ENCODE measurements at places on chromosomes 6 and 20.

GRCh38 chr20:41003143-41003935 lies 25.3 kb upstream of the TOP1 start:
- DNase-seq, result peak; percentile 18

DNA sequence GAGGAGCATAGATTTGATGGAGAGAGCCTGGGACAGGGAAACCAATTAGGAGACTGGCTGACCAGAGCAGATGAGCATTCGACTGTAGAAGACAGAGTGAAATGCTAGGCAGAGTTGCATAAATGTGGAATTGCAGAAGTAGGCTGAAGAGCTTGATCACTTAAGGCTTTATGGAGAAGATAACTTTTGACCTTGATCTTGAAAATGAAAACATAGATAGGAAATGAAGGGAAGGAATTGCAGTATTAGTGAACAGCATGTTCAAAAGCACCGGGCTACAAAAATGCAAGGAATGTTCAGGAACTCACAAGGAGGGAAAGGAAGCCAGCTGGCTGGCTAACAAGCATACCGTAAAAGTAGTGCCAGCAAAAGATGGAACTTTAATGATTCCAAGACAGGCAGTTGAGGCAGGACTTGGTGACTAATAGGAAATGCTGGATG lies 20.5 kb upstream of the LTV1 start:
- DNase-seq, result no peak

GRCh38 chr6:106272287-106272686 lies 53.3 kb downstream of the ATG5 start:
- DNase-seq, result no peak

GRCh38 chr6:38725414-38726183 lies 10.5 kb downstream of the DNAH8 start:
- no peak for DNase-seq

DNA sequence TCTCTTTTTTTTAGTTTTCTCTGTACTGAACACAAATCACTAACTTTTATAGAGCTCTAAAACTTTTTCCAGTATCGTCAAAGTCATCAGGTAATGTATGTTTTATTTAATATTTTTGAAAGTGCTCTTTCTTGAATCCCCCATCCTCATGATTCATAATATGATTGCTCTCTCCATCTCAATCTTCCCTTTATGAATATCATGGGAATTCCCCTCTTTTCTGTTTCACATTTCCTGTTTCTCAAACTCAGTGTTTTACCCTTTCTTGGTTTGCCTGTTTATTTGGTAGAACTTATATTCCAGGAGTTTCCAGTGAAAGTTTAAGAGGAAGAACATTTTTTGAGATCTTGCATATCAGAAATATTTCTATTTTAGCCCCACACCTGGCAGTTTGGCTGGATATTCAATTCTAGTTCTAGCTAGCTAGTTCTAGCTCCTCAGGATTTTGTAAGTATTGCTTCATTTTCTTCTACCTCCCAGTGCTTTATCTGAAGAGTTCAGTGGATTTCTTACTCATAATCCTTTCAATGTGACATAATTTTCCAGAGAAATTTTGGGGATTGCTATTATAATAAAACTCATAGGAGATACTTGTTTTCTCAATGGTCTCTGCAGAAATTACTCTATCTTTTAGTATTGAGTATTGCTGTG lies 6.1 kb upstream of the C6orf58 start:
- no peak for DNase-seq

DNA sequence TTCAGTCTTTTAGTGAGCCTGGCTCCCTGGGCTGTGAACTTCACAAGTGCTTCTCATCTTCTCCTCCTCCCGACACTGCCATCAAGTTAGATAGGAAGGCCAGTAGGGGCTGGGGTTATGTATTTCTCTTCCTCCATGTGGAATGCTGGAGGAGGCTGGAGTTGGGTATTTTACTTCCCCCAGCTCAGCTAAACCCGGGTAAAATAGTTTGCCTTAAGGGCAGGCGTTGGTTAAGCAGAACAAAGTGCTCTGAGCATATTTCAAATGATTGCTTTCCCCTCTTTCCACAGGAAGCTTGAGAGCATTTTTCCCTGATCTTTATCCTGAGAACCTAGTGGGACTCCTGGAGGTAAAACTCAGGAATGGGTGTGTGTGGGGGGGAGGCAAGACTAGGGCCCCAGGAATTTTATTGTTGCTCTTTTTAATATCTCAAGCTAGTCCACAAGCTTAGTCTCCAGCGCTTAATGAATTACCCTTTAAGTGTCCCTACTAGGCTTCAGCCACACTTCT lies 16.9 kb upstream of the SUPT3H start:
- no peak for DNase-seq

DNA sequence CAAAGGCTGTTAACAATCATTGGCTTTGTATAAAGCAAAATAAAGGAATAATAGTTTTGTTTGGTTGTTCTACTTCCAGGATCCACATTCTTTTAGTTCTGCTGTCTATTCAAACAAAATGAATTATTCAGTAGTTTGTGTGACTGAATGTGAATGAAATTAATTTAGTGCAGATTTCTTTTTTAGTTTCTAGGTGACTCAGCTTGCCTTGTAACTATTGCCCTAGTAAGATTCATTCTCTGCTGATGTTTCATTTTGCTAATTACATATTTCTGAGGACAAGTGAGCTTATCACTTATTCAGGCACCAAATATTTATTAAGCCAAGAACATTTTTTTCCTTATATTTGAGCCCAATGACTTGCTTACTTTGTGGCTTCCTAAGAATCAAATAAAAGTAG lies 46.5 kb upstream of the RIPOR2 start:
- DNase-seq, result no peak

DNA sequence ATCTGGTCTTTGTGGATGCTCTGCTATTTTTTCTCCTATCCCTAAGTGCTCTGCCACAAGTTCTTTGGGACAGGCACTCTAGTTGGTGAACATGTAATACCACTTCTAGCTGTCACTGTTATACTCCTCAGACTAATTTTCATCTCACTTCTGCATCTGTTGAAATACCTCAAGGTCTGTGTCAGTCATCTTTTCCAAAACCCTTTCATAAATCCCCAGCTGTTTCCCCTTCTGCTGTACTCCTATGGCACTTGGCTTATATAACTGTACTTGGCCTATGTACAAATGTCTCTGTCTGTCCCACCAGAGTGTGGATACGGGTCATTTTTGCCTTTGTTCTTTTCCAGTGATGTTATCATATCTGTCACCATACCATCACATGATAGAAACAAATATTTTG lies 124.2 kb downstream of the FHL5 start:
- no peak for DNase-seq

- DNase-seq, result no peak
Observed at GRCh38 chr6:67883500-67884366, 751.3 kb upstream of the ADGRB3 start.

- no peak for DNase-seq
Observed at GRCh38 chr20:25147716-25148115, 47.8 kb upstream of the ENTPD6 start.

DNA sequence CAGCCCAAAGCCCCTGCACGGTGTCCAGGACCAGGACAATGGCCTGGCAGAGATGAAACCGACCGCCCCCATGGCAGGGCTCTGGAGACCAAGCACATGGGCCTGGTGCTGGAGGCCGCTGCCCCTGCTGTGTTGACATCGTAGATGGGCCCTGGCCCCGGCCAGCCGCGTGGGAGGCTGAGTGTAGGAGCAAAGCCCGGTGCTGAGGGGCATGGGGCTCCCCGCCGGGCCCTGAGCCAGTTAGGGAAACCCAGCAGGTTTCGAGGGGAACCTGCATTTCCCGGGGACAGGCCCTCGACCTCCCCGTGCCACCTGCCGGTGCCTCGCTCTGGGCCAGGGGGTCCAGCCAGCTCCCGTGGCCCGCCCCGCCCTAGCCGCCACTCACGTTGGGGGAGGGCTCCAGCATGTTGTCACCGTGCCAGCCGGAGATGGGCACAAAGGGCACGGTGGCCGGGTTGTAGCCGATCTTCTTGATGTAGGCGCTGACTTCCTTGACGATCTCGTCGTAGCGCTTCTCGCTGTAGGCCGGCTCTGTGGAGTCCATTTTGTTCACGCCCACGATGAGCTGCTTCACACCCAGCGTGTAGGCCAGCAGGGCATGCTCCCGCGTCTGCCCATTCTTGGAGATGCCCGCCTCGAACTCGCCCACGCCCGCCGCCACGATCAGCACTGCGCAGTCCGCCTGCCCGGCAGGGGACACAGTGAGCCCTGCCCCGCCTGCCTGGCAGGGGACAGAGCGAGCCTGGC lies 4.3 kb downstream of the EEF1A2 start:
- DNase-seq, result no peak

GRCh38 chr6:30781743-30782424 lies 37.5 kb upstream of the IER3 start:
- no peak for DNase-seq

DNA sequence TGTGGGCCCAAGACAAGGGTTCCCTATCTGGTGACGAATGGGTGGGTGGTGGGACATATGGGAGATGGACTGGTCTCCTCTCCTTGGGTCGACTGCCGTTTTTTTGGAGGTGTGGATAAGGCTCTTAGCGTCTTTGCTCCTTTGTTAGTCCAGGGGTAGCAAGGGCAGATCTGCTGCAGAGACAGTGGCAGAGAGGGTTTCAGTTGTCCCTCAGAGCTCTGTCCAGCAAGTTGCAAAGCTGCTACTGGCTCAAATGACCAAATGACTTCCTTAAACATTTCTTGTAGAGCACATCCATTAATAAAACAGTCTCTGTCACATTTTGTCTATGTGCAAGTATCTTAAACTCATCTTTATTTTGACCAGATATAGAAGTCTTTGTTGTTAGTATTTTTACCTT lies 508.0 kb upstream of the ADGRB3 start:
- DNase-seq, result no peak

DNA sequence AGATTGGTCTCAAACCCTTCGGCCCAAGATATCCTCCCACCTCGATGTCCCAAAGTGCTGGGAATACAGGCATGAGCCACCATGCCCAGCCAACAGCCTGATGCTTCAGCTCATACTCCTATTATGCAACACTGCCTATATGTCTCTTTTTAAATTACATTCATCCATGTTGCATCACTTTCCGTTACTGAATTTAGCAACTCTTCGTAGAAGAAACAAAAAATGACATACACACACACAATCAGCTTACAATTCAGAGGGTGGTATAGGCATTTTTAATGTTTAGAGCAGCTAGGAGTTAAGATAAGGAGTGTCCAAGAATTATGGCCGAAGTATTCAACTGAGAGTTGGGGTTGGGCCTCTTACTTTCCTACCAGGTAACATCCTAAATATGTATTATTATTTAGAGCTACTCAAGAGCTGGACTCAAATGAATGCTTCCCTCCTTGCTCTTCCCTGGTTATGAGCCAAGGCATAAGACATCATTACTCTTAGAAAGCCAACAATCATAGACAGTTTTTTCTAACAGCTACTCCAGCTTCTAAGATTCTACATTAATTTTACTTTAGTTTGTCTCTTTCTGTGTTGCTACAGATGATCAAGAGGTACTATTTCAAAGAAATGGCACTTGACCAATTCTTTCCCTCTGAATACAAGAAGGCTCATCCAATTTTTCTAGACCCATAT lies 62.0 kb upstream of the BMP5 start:
- DNase-seq, result no peak

DNA sequence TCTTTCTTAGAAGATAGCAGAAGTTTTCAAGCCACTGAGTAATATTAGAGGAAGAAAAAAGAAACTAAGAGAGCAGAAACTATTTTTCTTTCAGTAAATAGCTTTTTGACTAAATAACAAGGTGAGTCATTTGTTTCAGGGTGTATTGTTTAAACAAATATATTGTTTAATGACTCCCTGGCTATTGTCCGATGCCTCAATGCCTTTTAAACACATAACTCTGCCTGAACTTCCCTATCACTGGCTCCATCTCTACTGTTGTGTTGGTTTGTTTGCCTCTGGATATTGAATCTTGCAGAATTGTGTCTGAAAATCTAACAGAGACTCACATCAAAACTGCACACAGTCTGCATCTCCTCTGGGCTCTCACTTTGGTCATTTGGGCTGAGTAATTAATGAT lies 19.6 kb upstream of the CLIC5 start:
- DNase-seq, result no peak

DNA sequence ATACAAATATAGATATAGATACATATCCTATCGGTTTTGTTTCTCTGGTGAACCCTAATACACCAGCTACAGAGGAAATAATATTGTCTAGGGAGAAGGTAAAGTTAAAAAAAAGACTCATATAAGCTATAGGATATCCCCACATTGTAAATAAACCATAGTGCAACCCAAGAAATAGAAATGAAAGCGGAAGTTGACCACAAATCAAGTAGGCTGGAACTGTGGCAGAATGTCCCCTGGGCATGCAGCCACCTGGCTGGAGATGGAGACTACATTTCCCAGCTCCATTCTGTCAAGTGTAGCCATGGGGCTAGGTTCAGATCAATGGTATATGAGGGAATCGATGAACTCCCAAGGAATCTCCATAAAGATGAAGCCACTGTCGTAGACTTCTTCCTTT lies 70.1 kb upstream of the RPS6KA2 start:
- DNase-seq, result no peak

DNA sequence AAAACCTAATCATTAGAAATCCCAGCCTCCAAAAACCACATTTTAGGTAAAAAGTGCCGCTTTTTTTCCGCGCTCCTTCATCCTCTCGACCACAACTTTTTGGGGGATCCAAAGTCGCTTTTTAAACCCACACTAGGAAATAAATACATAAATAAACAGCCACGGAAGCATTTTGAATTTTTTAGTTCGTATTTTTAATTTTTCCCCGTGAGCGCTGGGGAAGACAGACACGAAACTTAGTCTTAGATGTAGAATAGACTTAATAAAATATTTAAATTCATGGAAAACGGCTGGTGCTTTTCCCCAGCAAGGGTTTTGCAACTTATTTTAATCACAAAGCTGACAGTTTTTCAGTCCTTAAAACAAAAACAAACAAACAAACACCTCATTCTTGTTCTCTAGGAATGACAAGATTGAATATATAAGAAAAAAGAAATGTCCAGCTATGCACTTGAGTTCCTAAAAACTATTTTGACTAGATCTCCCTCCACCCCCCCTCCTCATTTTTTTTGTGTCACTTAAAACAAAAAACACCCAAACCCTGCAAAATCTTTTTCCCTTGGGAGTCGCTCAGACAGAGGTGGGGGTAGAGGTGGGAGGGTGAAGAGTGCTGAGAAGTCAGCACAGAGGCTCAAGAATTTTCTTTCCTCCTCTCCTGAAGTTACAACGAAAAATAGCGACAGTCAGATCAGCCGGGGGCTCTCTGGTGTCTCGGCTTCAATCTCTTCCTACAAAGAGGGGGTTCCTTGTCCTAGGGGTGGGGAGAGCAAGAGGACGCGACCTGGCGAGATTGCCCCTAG lies 43.4 kb upstream of the SUPT3H start:
- no peak for DNase-seq

DNA sequence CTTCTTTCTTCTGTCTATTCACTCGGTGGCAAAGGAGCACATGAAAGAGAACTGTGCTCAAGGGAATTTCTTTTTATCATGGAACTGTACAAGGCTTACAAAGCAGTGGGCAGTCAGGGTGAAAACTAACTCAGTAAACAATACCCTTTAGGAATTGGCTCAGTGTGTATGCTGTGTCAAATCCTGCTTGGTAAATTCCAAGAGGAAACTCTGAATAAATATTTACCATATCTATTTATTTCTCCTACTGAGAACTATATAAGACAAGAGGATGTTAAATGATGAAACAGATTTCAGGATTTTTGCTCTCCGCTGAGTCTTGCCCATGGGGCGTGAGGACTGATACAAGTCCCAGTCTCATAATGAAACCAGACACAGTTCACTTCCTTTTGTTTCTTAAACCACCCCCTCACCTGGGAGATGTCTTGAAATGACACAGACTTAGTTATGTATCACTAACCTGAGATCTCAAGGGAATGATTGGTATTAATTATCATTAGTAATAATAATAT lies 188.8 kb downstream of the BACH2 start:
- DNase-seq, result no peak

GRCh38 chr6:130382872-130383490 lies 17.2 kb downstream of the TMEM200A start:
- DNase-seq, result no peak

GRCh38 chr6:89787660-89788328 lies 31.8 kb downstream of the MDN1 start:
- DNase-seq, result no peak
